Colonic mucosa (tissue), 4 donors: ENCODE measurements at places on chromosomes 1 and 21.

DNA sequence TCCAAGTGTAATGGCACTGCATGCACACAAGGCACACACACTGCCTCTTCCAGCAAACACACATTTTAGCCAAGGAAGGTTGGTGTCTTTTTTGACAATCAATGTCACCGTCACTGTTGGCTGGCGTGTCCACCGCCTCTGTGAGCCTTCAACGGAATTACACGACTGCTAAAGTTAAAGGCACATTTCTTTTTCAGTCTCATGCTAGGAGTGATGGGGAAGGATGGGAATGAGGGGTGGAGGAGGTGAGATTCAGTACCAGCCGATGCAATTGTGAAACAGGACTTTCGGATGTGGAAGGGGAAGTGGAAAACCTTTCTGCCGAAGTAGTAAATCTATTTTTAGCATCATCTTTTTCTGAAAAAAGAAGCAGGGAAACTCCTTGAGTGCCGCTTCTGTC, 1.4 kb downstream of the ELAVL4 start:
- no peaks in the 10 kb centered on the region for H3K36me3 ChIP-seq
- no peak for DNase-seq

- H3K4me3 ChIP-seq = no peak overlapping the region
- H3K4me1 ChIP-seq = no peaks in the 10 kb centered on the region
- no peak for DNase-seq
- no peaks in the 10 kb centered on the region for H3K36me3 ChIP-seq
Measured at GRCh38 chr1:93769777-93770176, 88.1 kb upstream of the BCAR3 start.

- H3K36me3 ChIP-seq = no peaks in the 10 kb centered on the region
- no peaks in the 10 kb centered on the region for H3K4me1 ChIP-seq
- H3K4me3 ChIP-seq = no peak overlapping the region
- no peaks in the 10 kb centered on the region for H3K27me3 ChIP-seq
- no peak for DNase-seq
Measured at GRCh38 chr1:102578804-102579203, 529.5 kb downstream of the COL11A1 start.

DNA sequence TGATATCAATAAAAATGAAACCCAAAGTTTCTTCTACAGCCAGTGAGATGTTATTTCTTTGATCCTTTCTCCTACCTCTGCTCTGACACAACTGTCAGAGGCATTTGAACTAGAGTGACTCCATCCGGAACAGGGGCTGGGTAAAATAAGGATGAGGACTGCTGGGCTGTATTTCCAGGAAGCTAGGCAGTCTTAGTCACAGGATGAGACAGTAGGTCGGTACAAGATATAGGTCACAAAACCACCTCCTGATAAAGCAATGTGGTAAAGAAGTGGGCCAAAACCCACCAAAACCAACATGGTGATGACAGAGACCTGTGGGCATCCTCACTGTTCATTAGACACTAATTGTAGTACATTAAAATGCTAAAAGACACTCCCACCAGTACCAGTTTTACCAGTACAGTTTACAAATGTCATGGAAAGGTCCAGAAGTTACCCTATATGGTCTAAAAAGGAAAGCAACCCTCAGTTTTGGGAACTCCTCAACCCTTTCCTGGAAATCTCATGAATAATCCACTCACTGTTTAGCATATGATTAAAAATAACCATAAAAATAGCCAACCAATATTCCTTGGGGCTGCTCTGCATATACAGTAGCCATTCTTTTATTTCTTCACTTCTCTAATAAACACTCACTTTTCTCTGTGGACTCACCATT, 96.7 kb downstream of the GABPA start:
- no peak for DNase-seq
- no peak overlapping the region for H3K4me3 ChIP-seq
- H3K27ac ChIP-seq = no peak overlapping the region
- H3K4me1 ChIP-seq = no peaks in the 10 kb centered on the region

DNA sequence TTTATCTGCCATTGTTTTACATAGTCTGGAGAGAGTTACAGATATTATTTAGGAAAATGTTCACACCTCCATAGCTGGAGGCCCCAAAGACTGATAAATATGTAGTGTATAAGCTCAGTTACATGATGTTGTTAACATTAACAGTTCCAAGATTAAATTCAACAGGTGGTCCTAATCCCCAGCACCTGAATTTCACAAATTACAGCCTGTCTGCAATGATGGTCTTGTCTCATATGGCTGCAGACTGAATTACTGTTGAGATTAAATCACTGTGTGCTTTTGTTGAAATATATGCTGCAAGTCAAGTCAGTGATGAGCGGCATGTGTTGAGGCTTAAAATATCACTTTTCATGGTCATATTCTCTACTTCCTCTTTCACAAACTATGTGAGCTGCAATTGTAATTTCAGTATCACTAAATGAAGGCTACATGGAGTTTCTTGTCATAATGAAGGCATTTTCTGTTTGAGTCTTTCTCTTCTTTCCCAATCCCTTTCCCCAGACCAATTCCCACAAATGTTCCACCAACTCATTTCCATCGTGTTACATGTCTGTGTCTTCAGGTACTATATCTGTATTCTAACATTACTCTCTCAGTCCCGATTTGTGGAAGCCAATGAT, 4.2 kb downstream of the ST6GALNAC5 start:
- no peak for DNase-seq
- H3K27ac ChIP-seq = no peak overlapping the region
- H3K36me3 ChIP-seq = no peaks in the 10 kb centered on the region
- peaks cover 13% of the 10 kb centered on the region for H3K27me3 ChIP-seq
- no peaks in the 10 kb centered on the region for H3K4me1 ChIP-seq
- H3K4me3 ChIP-seq = no peak overlapping the region

DNA sequence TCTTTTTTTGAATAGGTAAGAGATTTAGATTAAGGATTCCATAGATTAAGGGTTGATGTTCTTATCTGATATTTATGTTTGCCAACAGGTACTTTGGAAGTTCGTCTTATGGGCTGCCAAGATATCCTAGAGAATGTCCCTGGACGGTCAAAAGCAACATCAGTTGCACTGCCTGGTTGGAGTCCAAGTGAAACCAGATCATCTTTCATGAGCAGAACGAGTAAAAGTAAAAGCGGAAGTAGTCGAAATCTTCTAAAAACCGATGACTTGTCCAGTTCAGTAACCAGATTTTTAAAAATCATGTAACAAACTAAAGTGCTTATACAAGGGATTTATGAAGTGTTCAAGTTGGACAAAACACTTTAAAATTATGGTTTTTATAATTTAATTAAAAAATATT, 100.5 kb downstream of the PKN2 start:
- no peak overlapping the region for H3K4me3 ChIP-seq
- no peak overlapping the region for H3K27ac ChIP-seq
- no peak for DNase-seq
- H3K36me3 ChIP-seq = peaks cover 5% of the 10 kb centered on the region

- peaks cover 20% of the 10 kb centered on the region for H3K4me1 ChIP-seq
- no peak for DNase-seq
- no peak overlapping the region for H3K4me3 ChIP-seq
Measured at GRCh38 chr1:1063261-1063944, 10.7 kb downstream of the RNF223 start.

GRCh38 chr21:35150562-35151226, 101.6 kb upstream of the RUNX1 start:
- H3K4me3 ChIP-seq = no peak overlapping the region
- H3K27ac ChIP-seq = no peak overlapping the region
- DNase-seq = no peak
- no peaks in the 10 kb centered on the region for H3K4me1 ChIP-seq
- no peaks in the 10 kb centered on the region for H3K36me3 ChIP-seq
- no peaks in the 10 kb centered on the region for H3K27me3 ChIP-seq

DNA sequence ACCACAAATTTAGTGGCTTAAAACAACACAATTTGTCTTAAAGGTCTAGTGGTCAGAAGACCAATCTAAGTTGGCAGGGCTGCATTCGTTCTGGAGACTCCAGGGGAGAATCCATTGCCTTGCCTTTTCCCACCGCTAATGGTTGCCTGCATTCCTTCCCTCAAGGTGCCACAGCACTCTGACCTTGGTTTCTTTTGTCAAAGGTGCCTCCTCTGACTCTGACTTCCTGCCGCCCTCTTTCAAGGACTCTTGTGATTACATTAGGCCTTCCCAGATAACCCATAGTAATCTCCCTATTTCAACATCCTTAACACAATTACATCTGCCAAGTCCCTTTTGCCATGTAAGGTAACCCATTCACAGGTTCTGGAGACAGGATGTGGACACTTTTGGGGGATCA, 145.3 kb downstream of the S1PR1 start:
- no peak overlapping the region for H3K27ac ChIP-seq
- H3K4me1 ChIP-seq = no peaks in the 10 kb centered on the region
- DNase-seq = no peak
- no peaks in the 10 kb centered on the region for H3K27me3 ChIP-seq
- H3K36me3 ChIP-seq = no peaks in the 10 kb centered on the region

DNA sequence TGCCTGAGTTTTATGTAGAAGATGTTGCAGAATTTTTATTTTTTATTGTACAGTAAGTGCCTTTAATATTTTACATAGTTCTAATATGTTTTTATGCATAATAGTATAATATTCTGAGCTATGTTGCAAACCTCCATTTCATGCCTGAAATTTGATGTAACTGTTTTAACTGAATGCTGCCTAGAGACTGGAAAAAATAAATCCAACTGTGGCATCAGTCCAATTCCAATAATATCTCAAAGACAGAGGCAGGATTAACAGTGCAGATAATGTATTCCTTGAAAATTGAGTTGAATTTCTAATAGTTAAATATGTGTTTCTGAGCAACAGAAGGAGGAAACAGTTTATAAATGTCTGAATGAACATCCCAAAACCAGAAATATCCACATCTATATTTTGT, 61.1 kb upstream of the KIF1B start:
- no peak overlapping the region for H3K27ac ChIP-seq
- no peak overlapping the region for H3K4me3 ChIP-seq
- no peak for DNase-seq
- no peaks in the 10 kb centered on the region for H3K4me1 ChIP-seq
- H3K27me3 ChIP-seq = no peaks in the 10 kb centered on the region
- H3K36me3 ChIP-seq = no peaks in the 10 kb centered on the region

DNA sequence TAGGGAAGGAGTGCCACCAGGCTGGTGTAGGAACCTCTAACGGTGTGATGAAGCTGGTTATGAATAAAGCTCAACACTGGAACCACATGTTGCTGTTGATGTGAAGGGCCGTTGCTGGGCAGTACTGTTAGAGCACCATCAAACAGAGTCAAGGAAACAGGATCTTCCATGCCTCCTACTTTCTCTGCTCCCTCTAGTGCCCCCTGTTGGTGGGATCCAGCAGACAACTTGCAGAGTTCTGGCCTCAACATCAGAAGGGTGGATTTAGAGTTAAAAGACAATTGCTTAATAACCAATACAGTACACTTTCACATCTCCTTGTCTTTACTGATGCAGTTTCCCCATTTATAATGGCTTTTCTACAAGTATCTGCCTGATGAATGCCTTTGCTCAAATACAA, 336.4 kb downstream of the NTNG1 start:
- no peaks in the 10 kb centered on the region for H3K4me1 ChIP-seq
- DNase-seq = peak; percentile 28
- no peak overlapping the region for H3K27ac ChIP-seq
- no peak overlapping the region for H3K4me3 ChIP-seq
- H3K36me3 ChIP-seq = no peaks in the 10 kb centered on the region

- no peaks in the 10 kb centered on the region for H3K27me3 ChIP-seq
- DNase-seq = peak; percentile 33
Measured at GRCh38 chr1:23673086-23673813, 18.4 kb upstream of the RPL11 start.

DNA sequence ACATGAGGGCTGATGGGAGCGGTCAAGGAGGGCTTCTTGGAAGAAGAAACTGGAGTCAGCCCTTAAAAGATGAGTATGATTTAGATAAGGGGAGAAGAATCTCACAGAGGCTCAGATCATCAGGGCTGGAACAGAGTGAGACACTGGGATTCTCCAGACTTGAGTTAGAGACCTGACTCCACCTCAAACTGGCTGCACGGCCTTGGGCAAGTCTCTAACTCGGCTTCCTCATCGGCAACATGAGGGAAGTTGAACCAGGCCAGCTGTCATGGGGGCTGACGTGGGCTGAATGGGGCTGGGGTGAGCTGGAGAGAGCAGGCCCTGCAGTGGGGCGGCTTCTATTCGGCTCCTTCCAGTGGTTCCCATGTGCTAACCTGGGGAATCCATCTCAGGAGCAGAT, 2.5 kb downstream of the C1QC start:
- DNase-seq = no peak
- no peaks in the 10 kb centered on the region for H3K4me1 ChIP-seq
- no peak overlapping the region for H3K27ac ChIP-seq
- no peaks in the 10 kb centered on the region for H3K36me3 ChIP-seq
